Left renal cortex interstitium (tissue), 4 donors: ENCODE measurements at places on chromosomes 7 and 10. TPM values are rescaled to one million over a fixed set of nuclear protein-coding genes. Genes with fewer than 3 reads are reported as not detected.

MRC1 gene
- polyA plus RNA-seq, result 8.3 TPM

FZD1 gene
- 83.1 TPM for polyA plus RNA-seq

PNLIP gene
- polyA plus RNA-seq, result not detected

AHR gene
- polyA plus RNA-seq, result 32.8 TPM
